ENCODE measurements at places on chromosomes 6 and 20. TPM values are rescaled to one million over a fixed set of nuclear protein-coding genes. Genes with fewer than 3 reads are reported as not detected.

EYA2 gene
- total RNA-seq, result not detected

GRCh38 chr20:54025251-54025771, 45.1 kb downstream of the BCAS1 start:
- DNase-seq, result no peak

DNA sequence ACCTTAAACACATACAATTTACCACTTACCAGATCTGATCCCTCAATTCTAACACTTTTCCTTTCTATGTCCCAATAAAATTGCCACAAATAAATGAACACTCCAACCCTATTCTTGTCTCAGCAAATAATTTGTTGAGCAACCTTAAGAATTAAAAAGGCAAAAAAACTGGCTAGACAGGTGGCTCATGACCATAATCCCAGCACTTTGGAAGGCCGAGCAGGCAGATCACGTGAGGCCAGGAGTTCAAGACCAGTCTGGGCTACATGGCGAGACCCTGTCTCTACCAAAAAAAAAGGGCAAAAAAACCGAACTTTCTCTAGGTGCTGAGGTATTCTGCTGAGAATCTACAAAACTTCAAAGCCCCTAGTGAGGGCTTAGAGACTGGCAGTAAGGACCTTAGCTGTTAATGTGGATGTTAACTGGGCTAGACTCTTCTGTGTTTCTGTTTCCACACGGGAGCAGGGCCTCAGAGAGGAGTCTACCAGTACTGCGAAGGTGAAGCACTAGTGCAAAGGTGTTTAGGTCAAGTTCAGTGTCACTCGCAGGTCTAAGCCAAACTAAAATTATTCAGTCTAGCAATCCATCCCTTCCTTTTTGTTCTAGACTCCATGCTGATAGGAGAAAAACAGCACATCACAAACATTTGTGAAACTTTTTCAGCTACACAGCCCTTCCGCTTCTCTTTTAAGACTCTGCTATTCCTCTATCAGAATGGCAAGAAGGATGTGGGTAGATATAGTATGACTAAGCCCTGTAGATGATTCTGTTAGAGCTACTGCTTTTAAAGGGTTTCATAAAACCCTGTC, 2.6 kb downstream of the FASTKD5 start:
- no peak for DNase-seq

CST5 gene
- total RNA-seq, result not detected

RIPOR3 gene
- 0.71 TPM for total RNA-seq

GPR6 gene
- total RNA-seq, result not detected

DNA sequence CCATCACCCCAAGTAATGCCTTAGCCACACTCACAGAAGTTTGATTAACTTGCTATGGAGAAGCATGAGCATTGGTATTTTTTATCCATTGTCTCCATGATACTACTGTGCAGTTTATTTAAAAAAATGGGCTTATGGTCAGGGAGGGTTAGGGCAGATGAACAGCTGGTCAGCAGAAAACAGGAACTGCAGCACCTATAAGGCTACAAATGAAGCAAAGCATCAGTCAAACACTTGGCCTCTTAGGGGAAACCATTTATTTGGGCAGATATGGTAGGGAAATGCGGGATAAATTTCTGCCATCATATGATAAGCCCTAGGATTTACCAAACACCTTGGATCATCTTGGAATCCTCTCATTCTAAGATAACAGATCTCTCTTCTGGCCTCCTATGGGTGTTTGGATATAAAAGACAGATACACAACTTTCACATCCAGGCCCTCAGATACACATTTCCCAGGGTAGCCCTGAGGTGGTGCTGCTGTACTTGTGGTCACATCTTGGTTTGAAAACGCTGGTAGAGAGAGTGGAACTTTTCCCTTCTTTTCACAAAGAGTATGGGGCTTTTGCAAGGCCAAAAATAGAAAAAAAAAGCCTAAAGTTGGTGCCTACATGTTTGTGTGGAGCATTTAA, 42.8 kb upstream of the AHI1 start:
- DNase-seq, result no peak

CCN6 gene
- 0.90 TPM for total RNA-seq

DNA sequence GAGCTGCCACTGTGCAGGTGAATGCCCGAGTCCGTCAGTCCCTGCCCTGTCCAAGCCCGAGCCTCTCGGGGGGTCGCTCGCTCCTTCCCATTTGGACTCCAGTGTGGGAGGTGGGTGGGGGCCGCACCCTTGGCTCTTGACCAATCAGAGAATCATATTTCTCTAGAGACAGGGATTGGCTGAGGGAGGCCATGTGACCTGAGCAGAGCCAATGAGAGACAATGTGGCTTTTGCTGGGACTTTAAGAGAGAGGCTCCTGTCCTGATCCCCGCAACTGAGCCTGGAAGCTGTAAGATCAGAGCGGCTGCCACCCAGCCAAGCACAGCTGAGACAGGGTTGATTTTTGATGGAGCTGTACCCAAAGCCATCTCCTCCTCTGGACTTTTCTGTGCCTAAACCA, 199.3 kb downstream of the TFAP2C start:
- DNase-seq, result no peak

- no peak for DNase-seq
Observed at GRCh38 chr20:25484911-25485511, 77.5 kb downstream of the GINS1 start.

- DNase-seq, result no peak
Observed at GRCh38 chr6:51893366-51893765, 194.0 kb downstream of the PKHD1 start.

DNA sequence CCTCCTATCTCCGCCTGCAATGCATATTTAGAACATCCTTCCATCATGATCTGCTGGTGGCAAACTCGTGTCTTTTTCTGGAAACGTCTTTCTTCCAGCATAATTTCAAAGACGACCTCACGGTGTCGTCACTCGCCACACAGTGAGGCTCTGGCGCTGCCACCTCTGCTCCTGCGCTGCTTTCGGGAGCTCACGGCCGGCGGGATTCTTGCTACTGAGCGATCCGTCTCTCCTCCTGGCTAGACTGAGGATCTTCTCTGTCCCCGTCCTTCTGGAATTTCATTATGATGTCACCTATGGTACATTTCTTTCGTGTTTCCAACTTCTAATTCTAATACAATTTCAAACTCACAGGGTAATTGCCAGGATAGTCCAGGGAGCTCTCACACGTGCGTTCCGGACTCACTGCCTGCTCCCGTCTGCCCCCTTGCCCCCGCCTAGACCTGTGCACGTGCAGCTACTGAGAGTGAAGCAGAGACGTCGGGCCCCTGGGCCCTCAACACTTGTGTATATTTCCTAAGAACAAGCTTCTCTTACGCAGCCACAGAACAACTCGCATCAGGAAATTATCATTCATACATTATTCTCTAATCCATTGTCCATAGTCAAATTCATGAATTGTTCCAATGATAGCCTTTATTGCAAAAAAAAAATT, 25.5 kb upstream of the HELZ2 start:
- no peak for DNase-seq

SEL1L2 gene
- total RNA-seq, result not detected

CDKN1A gene
- 28.3 TPM for total RNA-seq
